ENCODE measurements at places on chromosomes 5 and 9.

DNA sequence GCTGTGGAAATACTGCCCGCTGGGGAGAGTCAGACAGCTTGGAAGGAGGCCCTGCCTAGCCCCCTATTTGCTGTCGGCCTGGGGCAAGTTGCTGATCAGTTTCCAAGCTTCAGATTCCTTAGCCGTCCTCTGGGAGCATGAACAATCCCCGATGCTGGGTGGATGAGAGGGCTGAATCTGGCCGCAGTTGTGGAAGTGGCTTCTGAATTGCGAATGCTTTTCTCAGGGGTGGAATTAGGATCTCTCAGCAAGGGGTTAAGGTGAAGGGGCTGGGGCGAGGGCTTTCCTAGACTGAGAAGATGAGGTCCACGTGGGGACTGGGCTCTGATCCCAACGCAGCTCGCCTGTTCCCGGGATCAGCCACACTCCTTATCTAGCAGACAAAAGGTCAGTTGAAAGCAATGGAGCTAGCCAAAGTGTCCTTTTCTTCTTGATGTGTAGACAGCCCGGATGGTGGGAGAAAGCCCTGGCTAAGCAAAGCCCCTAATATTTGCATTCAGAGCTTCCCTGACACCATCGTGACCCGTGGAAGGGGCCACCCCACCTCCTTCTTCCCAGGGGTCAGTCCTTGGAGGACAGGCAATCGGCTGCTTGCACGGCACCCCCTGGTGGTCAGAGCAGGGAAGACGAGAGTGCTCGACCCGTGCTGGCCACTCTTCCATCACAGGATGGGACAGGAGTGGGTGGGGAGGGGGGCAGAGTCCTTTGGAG is 54.9 kb downstream of the COL15A1 start:
- DNase-seq = peak; percentile 76

GRCh38 chr5:53792338-53792737 is 231.9 kb downstream of the NDUFS4 start:
- DNase-seq = no peak

GRCh38 chr5:124665035-124665434 is 81.4 kb downstream of the ZNF608 start:
- DNase-seq = no peak

DNA sequence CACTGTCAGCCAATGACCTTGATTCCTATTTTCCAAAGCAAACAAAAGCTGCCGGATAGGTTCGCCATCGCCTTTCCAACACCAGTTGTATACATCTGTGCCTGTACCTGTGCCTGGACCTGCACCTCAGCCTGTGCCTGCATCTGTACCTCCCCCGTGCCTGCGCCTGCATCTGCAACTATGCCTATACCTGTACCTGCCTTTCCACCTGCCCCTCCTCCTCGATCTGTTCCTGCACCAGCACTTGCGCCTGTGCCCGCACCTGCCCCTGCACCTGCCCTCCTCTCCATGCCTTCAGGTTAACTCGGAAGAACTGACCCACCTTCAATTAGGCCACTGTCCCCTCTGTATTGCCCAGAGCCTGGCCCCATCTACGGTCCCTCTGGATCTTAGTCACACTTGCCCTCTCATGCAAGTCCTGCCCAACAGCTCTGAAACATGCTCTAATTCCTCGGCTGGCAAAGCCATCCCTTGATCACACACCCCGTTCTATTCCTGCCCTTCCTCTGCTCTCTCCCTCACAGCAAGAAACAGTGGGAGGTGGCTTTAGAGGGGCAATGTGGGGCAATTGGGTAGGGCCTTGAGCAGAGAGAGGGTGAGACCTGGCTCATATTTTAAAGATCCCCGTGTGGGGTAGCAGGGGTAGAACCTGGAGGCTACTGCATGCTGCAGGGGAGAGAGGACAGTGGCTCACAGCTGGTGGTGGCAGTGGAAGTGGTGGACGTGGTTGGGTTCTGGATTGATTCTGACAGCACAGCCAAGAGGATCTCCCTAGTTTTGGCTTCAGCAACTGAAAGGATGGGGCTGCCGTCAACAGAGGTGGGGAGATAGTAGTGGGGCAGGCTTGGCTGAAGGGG is 59.6 kb upstream of the PHYKPL start:
- DNase-seq = no peak

DNA sequence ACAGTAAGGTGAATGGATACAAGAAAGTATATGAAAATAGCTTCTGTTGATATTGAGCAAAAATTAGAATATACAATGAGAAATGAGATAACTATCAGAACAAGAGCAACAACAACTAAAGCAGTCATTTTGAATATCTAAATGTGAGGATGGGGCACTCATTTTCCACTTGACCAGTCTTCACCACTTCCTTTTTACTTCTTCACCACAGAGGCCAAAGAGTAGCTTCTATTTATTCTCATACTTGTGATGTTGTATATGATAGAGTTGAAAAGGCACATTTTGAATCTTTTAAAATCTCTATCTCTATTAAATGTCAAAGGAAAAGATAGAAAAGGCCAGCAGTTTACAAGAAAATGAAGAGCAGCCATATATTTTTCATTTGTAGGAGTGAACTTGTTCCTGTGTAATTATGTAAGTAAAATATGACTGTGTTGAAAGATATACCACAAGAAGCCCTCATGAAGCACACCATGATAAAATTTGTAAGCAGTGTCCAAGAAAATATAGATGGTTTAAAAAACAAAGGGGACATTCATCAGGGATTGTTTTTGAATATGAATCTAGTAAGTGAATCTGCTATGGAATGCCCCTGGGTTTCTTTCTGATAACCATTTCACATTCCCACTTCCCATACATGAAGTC is 39.2 kb downstream of the ADAMTS19 start:
- DNase-seq = no peak

- DNase-seq = no peak
Observed at GRCh38 chr9:76576344-76576743, 117.4 kb downstream of the GCNT1 start.

DNA sequence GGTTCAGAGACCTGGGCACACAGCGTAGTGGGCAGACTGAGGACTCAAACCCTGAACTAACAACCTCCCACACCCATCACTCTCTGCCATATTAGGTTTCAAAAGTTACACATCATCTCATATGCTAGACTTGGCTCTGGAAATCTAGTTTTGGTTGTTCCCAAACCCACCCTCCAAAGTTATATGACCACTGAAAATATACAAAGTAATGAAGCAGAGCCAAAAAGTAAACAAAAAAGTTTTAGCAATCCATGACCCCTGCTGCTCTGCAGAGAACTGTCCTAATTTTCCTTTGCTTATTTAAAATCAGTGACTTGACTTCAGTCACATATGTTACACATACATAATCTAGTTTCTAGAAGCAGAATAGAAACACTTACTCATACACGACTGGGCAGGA is 155.6 kb upstream of the TAS2R1 start:
- no peak for DNase-seq

DNA sequence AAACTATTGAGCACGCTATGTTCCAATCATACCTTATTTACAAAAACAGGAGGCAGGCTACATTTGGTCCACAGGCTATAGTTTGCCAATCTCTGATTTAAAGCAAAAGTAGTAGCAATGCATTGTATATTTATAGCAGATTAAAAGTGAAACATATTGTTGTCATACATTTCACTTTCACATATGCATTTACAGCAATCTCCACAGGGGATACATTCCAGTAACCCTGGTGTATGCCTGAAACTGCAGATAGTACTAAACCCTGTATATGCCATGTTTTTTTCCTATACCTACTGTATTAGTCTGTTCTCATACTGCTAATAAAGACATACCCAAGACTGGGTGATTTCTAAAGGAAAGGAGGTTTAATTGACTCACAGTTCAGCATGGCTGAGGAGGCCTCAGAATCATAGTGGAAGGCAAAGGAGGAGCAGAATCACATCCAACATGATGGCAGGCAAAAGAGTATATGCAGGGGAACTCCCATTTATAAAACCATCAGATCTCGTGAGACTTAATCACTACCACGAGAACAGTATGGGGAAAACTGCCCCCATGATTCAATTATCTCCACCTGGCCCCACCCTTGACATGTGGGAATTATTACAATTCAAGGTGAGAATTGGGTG is 5.9 kb upstream of the CSF1R start:
- no peak for DNase-seq

DNA sequence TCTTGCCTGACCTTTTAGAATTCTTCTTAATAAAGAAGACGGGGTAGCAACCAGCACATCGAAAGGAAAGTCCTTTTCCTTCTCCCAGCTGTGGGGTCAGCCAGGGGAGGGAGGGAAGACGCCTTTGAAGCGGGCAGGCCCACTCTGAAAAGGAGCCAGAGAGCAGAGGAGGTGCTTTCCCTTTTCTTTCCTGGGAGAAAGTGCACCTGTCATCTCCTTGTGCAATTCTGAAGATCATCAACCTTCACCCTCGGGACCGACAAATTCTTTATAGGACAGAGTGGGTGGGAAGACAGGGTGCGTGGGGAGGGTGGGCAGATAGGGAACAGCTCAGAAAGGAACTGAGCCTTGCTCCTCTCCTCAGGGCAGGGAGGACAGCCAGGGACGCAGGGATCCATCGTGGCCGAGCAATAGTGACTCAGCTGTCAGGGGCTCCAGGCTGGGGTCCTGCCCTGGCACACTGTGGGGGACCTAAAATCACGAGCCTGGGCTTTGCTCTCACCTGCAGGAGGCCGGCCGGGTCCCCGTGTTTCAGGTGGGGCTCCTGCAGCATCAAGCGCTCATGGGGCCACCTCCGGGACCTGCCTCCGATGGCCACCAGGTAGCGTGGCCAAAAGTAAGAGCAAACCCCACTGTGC is 141.0 kb downstream of the OLFM1 start:
- no peak for DNase-seq

DNA sequence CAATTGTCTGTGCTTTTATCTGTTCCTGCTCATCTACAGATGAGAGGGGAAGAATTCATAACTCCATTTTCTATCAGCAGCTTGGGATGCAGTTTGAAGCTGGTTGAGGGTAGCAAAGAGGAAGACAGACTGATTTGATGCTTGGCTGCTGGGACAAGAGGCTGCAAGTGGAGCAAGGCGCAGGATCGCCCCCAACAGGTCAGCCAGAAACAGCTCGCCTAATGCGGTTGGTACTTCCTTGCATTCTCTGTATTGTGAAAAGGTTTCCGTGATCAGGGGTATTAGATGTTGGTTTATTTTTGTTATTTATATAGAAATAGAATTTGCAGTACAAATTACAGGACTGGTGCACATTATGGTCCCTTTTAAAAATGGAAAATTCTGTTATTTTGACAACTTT is 40.6 kb downstream of the ZNF883 start:
- DNase-seq = no peak

DNA sequence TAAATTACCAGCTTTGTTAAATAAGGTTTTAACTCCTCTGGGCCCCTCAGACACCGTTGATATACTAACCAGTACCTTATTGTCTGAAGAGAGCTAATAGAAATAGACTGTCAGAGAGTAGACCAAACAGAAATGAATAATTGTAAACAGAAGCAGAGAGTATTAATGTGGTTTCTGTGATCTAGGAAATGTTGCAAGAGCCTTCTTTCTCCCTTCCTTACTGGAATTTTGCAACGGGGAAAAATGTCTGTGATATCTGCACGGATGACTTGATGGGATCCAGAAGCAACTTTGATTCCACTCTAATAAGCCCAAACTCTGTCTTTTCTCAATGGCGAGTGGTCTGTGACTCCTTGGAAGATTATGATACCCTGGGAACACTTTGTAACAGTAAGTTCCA is 5.1 kb downstream of the TYRP1 start:
- DNase-seq = no peak

DNA sequence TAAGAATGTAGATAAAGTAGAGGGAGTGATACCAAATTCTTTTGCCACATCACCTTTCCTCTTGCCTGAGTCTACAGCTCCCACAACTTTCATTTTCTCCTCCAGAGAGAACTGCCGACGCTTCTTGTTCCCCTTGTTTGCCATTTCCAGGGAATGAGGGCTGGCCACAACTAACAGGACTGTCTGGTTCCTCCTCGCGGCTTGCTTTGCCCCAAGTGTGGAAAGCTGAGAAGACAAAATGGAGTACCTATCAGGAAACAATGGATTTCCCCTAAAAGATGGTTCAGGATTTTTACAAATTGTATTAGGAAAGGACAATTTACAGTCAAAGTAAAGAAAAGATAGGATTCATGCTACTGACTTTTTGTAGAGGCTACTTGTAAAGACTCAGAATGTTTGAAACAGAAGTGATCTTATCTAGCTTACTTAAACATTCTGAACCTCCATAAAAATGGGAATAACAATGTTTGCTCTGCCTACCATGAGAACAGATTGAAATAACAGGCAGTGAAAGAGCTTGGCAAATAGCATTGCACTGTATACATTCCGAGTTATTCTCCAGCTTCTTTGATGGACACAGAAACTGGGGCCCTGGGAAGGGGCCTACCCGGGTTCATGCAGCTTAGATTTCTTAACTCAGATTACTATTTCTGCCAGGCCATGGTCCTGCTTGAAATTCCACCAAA is 4.1 kb downstream of the TIGD6 start:
- peak; percentile 44 for DNase-seq

- no peak for DNase-seq
Observed at GRCh38 chr9:95507464-95508241, 9.1 kb downstream of the PTCH1 start.

DNA sequence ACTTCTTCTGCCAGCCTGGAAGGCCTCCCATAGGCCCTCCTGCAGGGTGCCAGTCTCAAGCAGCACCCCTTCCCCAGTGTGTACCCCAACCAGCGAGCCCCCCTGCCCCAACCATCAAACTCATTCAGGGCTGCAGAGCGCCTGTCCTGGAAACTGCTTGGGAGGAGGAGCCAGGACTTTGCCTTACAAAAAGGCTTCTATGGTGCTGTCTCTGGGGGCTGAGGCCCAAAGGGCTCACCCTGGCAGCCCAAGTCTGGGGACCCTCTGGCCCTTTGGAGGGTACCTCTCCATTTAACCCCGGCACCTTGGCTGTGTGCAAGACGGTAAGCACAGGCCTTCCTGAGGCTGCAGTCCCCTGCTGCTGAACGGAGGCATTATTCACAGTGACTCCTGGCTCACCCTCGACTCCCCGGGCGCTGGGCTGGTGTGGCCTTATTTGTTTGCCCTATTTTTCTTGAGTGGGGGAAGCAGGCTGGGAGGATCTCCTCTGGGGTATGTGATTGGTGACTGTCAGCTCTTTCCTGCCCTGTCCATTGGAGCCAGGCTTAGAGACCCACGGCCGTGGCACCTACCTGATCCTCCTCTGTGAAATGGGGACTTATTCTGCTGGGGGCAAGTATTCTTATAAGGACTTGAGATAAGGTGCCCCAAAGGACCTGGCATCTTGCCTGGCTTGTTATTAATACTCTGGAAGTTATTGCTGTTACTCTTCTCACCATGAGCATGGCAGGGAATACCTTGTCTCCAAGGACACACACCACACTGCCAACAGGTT is 5.8 kb downstream of the LMX1B start:
- DNase-seq = no peak

DNA sequence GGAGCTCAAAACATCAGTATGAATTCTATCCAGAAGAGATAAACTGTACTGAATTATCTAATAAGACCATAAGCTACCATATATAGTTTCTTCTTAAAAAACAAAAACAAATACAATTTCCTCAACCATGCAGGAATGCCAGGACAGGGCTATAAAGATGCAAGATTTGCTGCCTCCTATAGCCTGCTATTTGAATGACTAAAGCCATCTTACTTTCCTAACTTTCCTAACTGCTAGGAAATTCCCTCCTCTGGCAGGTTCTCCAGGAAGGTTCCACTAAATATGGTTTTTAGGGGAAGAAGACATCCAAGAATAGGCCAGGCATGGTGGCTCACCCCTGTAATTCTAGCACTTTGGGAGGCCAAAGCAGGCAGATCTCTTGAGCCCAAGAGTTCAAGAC is 15.1 kb downstream of the KIF27 start:
- no peak for DNase-seq
